Stimulated activated CD4-positive, alpha-beta T cell treated with anti-CD3 and anti-CD28 coated beads, Interleukin-15, amount 100 ng/mL, for 24 hours (primary cell): ENCODE measurements at places on chromosomes 2 and 18.

DNA sequence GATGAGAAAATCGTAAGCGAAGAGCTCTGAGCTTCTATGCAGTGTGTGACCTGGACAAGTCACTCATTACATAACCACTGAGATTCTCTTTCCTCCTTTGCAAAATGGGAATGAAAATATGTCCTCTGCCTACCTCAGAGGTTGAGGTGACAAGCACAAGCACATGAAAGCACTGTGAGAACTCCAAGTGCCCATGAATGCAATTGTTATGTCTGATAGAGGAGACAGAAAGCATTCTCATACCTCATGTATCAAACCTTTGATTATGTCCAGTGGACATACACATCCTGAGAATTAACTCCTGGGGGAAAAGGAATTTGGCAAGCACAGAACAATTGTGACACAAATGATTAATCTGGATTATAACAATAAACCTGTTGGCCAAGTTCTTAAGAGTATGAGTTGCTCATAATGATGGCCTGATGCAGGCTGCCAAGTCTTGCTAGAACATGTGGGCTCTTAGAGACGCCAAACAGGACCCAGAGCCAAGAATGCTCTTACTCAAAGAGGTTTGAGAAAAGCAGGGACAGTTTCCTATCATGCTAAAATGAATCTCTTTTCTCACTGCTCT is 8.5 kb upstream of the RMDN2 start:
- no peak for DNase-seq

DNA sequence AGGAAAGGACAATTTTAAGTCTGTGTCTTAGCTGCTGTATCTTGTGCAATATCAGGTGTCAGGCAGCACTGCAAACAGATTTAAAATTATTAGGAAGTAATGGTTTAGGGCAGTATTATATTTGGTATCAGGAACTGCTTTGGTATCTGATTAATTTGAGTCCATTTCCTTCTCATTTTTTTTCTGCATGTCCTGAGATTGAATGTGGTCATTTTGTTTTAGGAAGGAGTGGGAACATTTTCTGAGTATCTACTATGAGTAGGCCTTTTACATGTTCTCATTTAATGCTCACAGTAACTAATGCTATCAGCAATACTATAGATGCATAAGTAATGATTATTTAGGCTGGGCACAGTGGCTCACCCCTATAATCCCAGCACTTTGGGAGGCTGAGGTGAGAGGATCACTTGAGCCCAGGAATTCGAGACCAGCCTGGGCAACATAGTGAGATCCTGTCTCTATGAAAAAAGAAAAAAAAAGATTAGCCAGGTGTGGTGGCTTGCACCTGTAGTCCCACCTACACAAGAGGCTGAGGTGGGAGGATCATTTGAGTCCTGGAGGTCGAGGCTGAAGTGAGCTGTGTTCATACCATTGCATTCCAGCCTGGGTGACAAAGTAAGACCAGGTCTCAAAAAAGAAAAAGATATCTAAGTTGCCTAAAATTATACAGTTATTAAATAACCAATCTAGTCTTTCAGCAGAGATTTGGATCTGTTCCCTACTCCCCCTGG is 4.7 kb downstream of the FMNL2 start:
- no peak for DNase-seq

DNA sequence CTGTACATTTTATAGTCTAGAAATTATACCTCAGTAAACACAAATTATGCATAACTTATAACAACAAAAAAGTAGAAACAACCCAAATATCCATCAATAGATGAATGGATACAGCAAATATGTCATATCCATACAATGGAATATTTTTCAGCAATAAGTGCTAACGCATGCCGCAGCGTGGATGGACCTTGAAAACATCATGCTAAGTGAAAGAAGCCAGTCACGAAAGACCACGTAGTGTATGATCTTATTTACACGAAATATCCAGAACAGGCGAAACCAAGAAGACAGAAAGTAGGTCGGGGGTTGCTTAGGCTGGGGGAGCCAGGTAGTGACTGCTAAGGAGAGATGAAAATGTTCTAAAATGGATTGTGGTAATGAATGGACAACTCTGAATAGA is 167.1 kb upstream of the MYCN start:
- no peak for DNase-seq

GRCh38 chr2:67565761-67566160 is 168.6 kb downstream of the ETAA1 start:
- no peak for DNase-seq

- no peak for DNase-seq
Measured at GRCh38 chr2:1795261-1796231, 51.2 kb upstream of the PXDN start.

GRCh38 chr2:10331702-10332401 is 29.1 kb downstream of the HPCAL1 start:
- DNase-seq: peak; percentile 83

GRCh38 chr2:238496756-238497609 is 70.3 kb downstream of the ASB1 start:
- DNase-seq: no peak

DNA sequence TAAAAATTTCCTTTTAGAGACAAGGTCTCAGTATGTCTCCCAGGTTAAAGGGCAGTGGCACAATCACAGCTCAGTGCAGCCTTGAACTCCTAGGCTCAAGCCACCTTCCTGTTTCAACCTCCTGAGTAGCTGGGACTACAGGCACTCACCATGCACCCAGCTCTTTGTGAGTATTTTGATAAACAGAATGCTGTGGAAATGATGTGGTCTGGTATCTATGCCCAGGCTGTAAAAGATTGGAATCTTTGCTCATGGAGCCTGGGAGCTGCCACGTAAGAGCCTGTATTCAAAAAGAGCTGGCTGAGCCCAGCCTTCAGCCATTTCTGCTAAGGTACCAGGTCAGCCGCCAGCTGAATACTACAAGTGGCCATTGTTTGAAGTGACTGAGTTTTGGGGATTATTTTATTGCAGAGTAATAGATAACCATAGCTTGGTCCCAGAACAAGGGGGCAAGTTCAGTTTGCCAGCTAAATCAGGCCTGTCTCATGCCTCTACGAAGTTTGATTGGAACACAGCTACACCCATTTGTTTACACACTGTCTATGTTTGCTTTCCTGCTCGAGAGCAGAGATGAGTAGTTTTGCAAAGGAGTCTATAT is 21.3 kb upstream of the ARL5A start:
- no peak for DNase-seq

- no peak for DNase-seq
Measured at GRCh38 chr18:21903709-21904108, 163.1 kb downstream of the MIB1 start.

DNA sequence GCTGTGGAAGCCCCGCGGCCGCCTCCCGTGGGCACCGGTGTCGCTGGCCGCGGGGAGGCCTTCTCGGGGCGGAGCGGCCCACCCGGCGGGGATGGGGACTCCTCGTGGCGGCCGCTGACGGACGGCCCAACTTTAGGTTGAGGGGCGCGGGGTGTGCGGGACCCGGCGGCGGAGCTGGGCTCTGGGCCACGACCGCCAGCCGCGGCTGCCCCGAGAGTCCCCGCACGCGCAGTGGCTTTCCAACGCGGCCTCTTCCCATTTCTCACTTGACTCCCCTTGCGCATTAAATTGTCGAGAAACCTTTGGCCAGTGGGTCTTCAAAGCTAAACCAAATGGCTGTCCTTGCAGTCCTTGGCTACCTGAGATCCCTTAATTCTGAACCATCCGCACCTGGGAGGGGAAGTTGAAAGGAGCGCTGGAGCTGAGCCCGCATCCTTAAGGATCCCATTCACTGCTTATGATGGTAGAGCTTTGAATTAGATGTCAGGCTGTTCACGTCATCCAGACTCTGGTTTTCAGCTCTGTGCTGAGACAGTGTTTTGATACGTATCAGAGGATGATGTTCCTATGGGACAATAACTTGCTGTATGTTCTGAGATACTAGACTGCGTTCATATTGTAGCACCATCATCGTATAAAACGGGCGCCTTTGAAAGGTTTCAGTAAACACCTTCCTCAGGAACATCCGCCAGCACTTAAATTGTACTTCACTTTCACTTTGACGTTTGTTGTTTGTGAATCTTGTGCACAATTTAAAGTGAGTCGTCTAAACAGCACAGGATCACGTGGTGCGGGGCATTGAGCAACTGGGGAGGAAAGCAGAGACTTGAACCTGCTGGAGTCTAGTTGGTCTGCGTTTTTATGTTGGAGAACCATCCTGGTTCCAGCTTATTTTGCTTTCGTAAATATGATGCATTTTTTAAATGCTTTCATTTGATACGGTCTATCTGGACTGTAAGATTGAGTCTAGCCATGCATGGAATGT is 874 bp downstream of the CLIP4 start:
- peak; percentile 72 for DNase-seq

- DNase-seq: no peak
Measured at GRCh38 chr18:6207116-6207515, 207.6 kb downstream of the L3MBTL4 start.

DNA sequence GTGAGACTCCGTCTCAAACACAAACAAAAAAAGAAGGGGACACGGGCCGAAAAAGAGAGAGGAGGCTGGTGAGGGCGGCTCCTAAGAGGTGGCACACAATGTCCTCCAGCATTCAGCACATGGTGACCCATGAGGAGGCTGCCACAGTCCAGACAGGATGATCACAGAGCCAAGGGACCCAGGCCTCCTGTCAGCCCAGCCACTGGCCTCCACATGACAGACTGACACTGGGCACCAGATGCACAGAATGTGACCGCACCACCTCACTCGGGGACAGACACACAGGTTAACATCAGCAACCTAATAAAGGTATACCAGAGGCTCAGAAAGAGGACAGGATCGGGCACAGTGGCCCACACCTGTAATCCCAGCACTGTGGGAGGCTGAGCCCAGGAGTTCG is 21.0 kb downstream of the PASK start:
- DNase-seq: no peak

- DNase-seq: peak; percentile 14
Measured at GRCh38 chr2:235500761-235501672, 7.2 kb downstream of the AGAP1 start.

DNA sequence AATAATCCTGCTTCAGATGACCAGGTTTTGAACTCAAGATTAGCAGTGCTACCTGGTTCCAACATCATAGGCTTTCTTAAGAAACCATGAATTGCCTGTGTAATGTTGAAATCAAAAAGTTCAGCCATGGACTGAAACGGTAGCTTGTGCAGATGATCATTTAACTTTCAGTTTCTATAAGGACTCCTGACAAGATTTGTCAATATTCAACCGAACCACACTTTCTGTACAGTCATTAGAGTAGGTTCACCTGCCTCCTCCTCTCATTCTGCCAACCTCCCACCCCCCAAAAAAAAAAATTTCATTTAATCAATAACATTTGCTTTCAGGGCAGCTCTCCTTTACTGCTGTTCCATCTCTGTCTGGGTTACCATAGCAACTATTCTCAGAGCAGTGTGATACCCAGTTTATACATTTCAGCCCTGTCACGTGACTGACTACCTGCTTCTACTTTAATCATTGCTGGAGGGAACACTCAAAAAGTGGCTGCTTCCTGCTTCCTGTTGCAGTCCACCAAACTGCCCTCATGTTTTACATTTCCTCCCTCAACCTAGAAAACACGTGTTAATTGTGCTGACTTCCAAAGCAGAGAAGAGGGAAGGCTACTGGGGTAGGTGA is 275.5 kb downstream of the SS18 start:
- no peak for DNase-seq

DNA sequence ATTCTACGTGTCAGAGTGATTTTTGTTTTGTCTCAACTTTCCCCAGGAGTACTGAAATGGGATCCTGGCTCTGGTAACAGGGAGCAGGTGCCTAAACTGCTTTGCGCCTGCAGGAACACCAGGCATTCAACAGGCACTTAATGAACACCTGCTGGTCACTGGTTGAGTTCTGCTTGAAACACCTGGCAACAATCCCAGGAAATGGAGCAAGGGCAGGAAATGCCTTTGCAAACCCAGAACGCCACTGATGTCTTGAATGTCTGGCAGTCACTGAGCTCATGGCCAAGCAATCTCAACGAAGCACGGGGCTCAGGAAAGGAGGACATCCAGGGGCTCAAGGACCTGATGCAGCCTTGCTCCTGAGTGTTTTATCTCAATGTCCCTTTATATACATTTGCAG is 360.0 kb upstream of the RAB6C start:
- no peak for DNase-seq

- DNase-seq: peak; percentile 3
Measured at GRCh38 chr2:54176577-54176976, 61.2 kb downstream of the ACYP2 start.

DNA sequence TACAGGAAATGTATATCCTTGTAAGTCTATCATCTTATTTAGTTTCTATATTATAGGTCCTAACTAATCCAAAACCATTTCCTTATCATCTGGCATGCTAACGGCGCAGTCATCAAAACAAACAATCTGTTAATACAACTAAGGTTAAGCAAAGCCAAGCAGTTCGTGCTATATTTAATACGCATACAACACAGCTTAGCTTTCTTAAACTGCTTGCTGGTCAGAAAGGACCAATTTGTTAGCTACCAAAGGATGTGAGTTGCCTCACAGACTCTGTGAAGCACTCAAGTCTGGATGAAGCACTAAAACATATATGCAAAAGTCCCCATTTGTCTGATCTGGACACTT is 67.0 kb downstream of the ZEB2 start:
- DNase-seq: no peak

GRCh38 chr2:184598316-184599053 is at the start of gene ZNF804A:
Gene ZNF804A, plus strand, starts transcription at chr2:184598529. Its CDS starts 431 bp downstream, at chr2:184598960.
- peak; percentile 24 for DNase-seq

GRCh38 chr2:97067279-97068004 is 27.2 kb downstream of the FAHD2B start:
- DNase-seq: no peak

- no peak for DNase-seq
Measured at GRCh38 chr2:101689114-101689825, 8.2 kb upstream of the MAP4K4 start.

DNA sequence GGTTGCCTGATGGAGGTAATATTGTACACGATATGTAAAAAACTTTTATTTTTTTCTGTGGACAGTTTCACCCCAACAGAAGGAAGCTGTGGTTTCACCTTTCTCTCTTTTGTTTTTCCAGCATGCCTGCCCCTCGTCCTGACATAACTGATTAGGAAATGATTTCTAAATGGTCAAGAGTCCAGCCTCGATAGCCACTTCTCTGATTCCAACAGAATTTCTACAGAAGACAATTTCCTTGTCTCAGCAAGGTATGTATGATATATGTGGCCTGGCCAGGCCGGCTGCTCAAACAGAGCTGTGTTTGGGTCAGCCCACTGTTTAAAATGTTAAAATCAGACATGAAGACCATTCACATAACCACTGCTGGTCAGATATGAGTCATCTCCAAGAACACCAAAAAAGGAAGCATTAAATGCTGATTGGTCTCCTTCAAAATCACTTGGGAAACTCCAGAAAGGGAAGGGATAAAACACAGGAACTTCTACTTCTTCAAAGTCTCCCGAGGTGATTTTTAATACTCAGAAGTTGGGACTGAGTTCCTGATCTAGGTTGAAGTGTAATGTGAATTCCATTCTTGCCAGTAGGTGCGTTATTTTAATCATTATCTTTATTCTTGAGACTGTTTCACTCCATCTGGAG is 22.3 kb downstream of the ATP8B1 start:
- DNase-seq: no peak

DNA sequence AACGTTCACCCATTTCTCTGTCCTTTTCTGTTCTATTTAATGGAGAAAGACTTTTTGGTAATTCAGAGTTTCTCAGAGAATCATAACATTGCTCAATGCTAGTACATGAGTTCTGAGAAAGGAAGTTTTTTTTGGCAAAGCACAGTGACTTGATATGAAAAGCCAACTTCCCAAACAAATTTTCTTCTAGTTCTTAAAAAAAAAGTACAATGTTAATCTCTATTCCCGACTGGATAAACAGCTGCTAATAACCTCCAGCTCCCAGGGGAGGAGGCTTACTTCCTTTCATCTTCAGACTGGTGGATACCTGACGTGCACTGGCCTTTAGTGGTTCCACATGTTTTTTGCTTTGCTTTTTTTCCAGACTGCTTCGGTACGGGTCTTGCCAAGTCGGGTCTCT is 284.6 kb upstream of the CCDC68 start:
- DNase-seq: no peak
